ENCODE measurements at places on chromosomes 13 and 19. TPM values are rescaled to one million over a fixed set of nuclear protein-coding genes. Genes with fewer than 3 reads are reported as not detected.

DNA sequence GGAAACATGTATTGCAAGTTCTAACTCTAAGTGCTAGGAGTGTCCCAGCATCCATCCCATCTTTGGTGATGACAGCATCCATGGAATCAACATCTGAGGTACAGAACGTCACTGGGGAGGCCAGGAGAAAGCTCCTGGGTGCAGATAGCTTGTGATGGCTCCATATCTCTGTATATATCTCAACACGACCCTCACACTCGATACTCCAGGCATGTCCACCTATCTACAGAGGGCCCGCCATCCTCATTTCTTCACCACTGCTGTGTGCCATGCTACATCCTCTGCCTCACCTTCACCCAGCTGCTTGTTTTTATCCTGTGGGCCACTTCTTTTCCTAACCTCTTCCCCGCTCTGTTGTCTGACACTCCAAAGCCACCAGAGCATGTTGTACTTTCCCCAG, 100.4 kb upstream of the SERP2 start:
- DNase-seq, result no peak

DNA sequence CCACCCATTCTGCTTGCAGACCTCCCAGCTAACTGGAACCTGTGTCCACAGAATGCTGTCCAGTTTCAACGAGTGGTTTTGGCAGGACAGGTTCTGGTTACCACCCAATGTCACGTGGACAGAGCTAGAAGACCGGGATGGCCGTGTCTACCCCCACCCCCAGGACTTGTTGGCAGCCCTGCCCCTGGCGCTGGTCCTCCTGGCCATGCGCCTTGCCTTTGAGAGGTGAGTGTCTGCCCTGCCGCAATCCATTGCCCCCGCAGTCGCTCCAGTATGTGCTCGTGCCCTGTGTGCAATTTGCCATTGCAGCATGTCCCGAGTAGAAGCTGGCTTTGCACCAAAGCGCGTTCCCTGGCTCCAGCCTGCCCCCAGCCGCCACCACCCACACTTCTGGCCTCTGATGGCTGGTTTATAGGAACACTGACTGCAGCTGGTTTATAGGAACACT, 41.9 kb downstream of the CERS4 start:
- DNase-seq, result peak; percentile 95

- no peak for DNase-seq
These were observed 106.4 kb upstream of the UBL3 start for GRCh38 chr13:29956853-29957252.

- peak; percentile 46 for DNase-seq
These were observed 79.5 kb downstream of the TEX29 start for GRCh38 chr13:111399776-111400538.

- no peak for DNase-seq
These were observed 23.8 kb downstream of the PRAM1 start for GRCh38 chr19:8478598-8478997.

- DNase-seq, result no peak
These were observed 17.2 kb downstream of the ZNF444 start for GRCh38 chr19:56158170-56158757.

CAMSAP3 gene
- 0.28 TPM for total RNA-seq

GRCh38 chr19:11458236-11458900, 22.5 kb downstream of the ELAVL3 start:
- DNase-seq, result no peak

- no peak for DNase-seq
These were observed 7.8 kb downstream of the CIC start for GRCh38 chr19:42276821-42277220.

ALOX5AP gene
- 11.6 TPM for total RNA-seq

DNA sequence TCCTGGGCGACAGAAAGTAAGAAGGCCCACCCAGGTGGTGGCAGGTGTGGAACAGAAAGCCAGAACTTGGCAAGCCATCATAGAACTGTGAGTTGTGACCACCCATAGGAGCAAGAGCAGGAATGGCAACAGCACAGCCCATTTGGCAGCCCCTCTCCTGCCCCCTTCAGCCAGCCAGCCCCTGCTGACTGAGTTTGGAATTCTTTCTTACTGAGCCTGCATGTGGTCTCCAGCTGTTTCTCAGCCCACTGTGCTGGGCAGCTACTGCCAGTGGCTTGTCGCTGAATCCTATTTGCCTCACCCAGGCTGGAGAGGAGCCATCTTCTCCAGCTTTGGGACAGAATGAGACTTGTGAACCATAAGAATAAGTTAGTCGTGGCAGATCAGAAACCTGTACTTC, 28.3 kb downstream of the CNMD start:
- DNase-seq, result no peak

GRCh38 chr13:43611281-43612273, 175.2 kb downstream of the ENOX1 start:
- no peak for DNase-seq

DNA sequence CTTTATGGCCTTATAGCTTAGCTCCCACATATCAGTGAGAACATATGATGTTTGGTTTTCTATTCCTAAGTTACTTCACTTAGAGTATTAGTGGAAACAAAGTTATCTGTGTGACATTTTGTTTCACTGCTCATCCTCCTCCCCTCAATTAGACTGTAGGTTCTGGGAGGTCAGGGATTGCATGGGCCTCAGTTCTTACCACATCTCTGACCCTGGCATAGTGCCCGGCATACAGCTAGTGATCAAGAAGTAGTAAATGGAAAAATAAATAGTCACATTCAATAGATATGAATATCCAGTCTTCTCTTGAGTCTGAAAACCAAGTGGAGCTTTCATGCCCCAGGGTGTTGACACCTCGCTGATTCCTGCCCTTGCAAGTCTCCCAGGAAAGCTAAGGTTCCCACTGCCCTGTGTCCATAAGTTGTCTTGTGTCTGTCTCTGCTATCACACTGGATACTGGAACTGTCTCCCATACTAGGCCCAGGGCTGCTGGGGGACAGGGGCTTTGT, 249.5 kb upstream of the TSHZ3 start:
- DNase-seq, result no peak

GRCh38 chr13:101917475-101917810, 465.0 kb downstream of the ITGBL1 start:
- no peak for DNase-seq

GRCh38 chr19:1612114-1613086, 7.1 kb upstream of the UQCR11 start:
- DNase-seq, result no peak

DNA sequence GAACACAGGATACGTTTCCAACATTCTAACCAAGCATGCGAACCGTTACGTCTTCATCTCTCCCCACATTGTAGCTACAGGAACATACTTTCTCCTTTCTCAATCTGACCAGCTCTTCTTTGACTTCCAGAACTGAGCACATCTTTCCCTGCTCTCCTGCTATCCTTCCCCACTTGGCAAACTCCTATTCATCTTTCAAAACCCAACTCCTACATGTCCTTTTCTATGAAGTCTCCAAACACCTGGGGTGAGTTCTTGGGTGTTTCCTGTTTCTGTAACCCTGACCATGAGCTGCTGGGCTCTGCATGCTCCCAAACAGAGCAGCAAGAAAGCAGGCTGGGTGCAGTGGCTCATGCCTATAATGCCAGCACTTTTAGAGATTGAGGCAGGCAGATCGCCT, 6.6 kb downstream of the ACER1 start:
- no peak for DNase-seq

C1QTNF9B gene
- total RNA-seq, result not detected

- DNase-seq, result no peak
These were observed 467.7 kb upstream of the NBEA start for GRCh38 chr13:34474187-34474868.

CLC gene
- not detected for total RNA-seq

NLRP12 gene
- total RNA-seq, result 0.33 TPM

DNA sequence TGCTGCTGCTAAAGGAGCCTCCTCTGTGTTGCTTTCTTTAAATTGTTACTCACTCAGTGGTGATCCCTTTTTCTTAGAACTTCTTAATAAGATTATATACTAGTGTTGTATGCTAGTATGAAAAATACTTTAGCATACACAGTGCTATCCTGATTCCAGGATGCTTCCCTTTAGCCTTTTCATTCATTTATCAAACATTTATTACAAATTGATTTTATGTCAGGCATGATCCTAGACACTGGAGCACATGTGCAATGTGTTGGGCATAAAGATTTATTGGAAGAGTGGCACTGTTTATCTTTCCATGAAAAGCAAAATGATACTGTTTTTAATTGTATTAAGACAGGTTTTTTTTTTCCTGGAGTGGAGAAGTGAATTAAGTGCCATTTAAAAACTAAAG, 249.6 kb downstream of the GPC5 start:
- no peak for DNase-seq

- DNase-seq, result peak; percentile 94
These were observed 16.8 kb downstream of the SPC24 start for GRCh38 chr19:11138601-11139300.

DNA sequence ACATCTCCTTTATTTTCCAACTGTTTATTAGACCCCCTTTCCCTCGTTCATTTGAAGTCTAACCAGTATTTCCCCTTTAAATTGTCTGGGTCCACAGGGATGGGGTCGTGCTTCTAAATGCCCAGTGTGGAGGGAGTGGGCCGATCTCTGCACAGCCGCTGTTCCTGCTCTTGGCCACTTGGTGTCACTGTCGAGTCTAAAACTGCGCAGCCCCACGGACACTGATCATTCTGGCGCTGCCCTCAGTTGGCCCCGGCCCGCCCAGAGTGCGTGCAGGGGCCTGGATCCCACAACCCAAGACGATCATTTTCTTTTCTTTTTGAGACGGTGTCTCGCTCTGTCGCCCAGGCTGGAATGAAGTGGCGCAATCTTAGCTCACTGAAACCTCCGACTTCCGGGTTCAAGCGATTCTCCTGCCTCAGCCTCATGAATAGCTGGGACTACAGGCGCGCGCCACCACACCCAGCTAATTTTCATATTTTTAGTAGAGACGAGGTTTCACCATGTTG, 12.0 kb downstream of the WDR88 start:
- peak; percentile 84 for DNase-seq

- no peak for DNase-seq
These were observed 117.4 kb downstream of the TRPC4 start for GRCh38 chr13:37752146-37752545.

ZNF71 gene
- 11.1 TPM for total RNA-seq

DNA sequence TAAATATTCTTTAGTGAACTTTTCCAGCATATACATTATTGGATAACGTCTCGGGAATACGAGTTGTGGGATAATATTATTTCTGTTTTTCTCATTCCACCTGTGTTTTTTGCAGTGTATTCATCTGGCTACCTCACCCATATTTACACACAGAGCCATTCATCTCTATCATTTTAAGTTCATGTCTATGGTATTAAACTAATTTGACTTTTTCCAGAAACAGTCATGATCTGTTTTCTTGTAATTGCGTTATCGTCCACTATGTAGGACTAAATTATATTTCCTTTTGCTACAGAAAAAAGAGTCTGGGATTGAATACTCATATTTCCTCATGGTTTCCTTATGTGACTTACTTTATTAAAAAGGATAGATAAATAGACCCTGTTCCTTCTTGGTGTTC, 2.7 kb downstream of the ATP11A start:
- DNase-seq, result no peak

- no peak for DNase-seq
These were observed 249.6 kb downstream of the ENOX1 start for GRCh38 chr13:43537124-43537523.

ZNF714 gene
- total RNA-seq, result 3.1 TPM

DNA sequence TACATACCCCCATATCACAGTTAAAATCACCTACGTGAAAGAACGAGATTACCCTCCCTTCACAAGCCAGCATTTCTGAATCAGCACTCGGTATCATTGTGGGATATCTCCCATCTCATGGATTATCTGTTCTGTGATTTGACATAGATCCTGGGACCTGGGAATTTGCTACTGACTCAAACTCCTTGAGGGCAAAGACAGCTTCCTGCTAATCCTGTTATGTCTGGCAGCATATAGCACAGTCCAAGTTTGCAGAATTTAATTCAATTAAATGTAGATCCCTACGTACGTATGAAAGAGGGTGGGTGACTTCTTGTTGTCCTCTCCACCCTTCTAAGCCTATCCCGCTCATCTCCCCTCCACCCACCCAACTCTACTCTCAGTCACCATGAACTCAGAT, 476.5 kb downstream of the KLF5 start:
- DNase-seq, result no peak

GRCh38 chr13:71320452-71320851, 546.6 kb downstream of the DACH1 start:
- no peak for DNase-seq

DNA sequence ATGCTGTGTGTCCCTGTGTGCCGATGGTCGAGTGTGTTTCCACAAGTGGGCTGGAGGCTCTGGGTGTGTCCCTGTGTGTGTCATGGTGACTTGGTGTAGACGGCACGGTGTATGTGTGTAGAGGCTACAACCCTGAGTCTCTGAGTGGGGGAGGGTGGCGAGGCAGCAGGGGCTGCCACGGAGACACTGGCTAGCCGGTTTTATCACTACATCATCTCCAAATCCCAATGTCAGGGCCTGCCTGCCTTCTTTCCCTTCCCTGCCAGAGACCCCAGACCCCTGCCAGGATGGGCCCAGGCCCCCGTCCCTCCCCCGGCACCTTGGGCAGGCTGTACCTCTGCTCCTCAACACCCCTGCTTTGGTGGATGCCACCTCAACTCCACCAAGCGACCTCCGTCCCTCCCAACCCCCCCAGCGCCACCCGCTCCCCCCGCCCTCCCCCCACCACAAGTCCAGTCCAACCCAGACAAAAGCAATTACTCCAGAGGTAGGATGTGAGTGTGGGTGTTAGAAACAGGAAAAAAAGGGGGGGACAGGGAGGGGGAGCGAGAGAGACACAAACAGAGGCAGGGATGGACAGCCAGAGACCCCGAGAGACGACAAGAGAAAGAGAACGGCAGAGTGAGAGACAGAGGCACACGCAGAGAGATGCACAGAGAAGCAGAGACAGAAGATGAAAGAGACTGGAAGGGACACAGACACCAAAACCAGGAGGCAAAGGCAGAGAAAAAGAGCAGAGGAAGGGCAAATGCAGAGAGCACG, 21.6 kb upstream of the POU2F2 start:
- no peak for DNase-seq

DCLK1 gene
- 64.8 TPM for total RNA-seq

WDR88 gene
- total RNA-seq, result not detected

DNA sequence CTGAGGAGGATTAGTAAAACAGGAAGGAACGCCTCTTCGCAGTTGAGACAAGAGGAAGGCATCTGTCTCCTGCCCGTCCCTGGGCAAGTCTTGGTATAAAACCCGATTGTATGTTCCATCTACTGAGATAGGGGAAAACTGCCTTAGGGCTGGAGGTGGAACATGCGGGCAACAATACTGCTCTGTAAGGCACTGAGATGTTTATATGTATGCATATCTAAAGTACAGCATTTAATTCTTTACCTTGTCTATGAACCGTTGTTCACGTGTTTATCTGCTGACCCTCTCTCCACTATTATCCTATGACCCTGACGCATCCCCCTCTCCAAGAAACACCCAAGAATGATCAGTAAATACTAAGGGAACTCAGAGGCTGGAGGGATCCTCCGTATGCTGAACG, 722 bp upstream of the TIMM50 start:
- no peak for DNase-seq

GRCh38 chr19:5719961-5720790, at the start of the genes CATSPERD and LONP1:
CATSPERD (plus strand) TSS chr19:5720637; CDS start chr19:5720738, 101 bp downstream.
LONP1 (minus strand) TSS chr19:5720146; CDS start chr19:5720132, 14 bp downstream.
- peak; percentile 99 for DNase-seq

GRCh38 chr13:27792393-27793218, at the start of gene GSX1:
GSX1 (plus strand) TSS chr13:27792483; CDS start chr13:27792691, 208 bp downstream.
- no peak for DNase-seq

Measured in sigmoid colon (tissue), 7 donors.